ENCODE measurements at places on chromosomes 4 and X. TPM values are rescaled to one million over a fixed set of nuclear protein-coding genes. Genes with fewer than 3 reads are reported as not detected.

Gene GAR1
- total RNA-seq, result 20.2 TPM

Gene DOK7
- total RNA-seq, result not detected

Gene GAGE13
- total RNA-seq, result not detected

- no peak for DNase-seq
- peaks cover 29% of the 10 kb centered on the region for H3K27me3 ChIP-seq
- no peak overlapping the region for H3K4me3 ChIP-seq
- H3K4me1 ChIP-seq, result no peaks in the 10 kb centered on the region
Measured at GRCh38 chr4:55050418-55050950, 74.9 kb downstream of the KDR start.

DNA sequence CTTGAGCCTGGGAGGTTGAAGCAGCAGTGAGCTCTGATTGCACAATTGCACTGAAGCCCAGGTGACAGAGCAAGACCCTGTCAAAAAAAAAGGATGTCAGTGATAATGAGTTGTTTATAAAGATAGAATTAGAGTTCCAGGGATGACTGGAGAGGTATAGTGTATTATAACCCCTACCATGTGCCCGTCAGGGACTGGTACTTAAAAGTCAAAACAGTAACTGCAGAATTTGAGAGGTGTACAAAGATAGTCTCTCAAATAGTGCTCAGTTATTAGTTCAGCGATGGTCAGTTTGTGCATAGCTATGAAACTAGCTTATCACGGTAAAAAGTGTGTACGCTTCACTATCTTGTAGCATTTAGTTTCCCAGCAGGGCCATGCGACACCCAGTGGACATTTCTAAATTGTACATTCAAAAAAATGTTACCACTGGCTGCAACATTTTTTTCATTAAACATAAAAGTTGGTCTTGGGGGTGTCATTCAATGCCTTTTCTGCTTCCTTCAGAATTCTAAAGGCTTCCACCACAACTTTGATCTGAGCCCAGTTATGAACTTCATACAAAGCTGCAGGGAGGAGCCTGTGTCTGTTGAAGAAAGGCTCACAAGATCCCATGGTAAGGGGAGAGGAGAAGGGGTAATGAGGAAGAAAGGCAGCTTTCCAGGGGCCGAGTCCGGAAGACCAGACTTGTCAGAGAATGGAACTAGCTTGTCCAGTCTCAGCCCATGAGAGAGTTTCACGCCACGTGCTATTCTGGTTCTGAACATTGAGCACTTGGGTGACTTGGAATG lies 9.2 kb upstream of the GYG2 start:
- no peaks in the 10 kb centered on the region for H3K27me3 ChIP-seq
- H3K4me1 ChIP-seq, result no peaks in the 10 kb centered on the region
- no peak overlapping the region for H3K4me3 ChIP-seq
- H3K27ac ChIP-seq, result no peak overlapping the region

- no peak for DNase-seq
- H3K4me1 ChIP-seq, result no peaks in the 10 kb centered on the region
- H3K27me3 ChIP-seq, result peaks cover 18% of the 10 kb centered on the region
- H3K36me3 ChIP-seq, result no peaks in the 10 kb centered on the region
- H3K4me3 ChIP-seq, result no peak overlapping the region
Measured at GRCh38 chr4:77124576-77124975, 32.4 kb upstream of the CCNG2 start.

DNA sequence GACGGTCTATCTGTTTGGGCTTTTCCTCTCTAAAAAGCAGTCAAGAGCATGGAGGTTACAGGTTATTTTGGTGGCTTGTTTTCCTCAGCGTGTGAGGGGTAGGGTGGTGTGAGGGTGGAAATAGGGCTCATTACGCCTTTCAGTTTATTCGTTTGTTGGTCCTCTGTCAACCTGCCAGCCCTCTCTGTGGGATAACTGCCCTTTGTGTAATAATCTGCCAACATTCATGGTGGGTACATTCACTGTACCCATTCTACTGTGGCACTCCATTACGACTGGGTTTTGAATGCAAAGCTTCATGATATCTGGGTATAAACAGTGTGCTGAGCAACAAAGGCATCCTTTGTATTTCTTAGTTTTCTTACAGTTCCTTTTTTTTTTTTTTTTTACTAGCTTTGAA lies 136.4 kb downstream of the ADGRL3 start:
- H3K36me3 ChIP-seq, result no peaks in the 10 kb centered on the region
- DNase-seq, result no peak
- H3K27me3 ChIP-seq, result no peaks in the 10 kb centered on the region
- no peaks in the 10 kb centered on the region for H3K4me1 ChIP-seq
- no peak overlapping the region for H3K27ac ChIP-seq

DNA sequence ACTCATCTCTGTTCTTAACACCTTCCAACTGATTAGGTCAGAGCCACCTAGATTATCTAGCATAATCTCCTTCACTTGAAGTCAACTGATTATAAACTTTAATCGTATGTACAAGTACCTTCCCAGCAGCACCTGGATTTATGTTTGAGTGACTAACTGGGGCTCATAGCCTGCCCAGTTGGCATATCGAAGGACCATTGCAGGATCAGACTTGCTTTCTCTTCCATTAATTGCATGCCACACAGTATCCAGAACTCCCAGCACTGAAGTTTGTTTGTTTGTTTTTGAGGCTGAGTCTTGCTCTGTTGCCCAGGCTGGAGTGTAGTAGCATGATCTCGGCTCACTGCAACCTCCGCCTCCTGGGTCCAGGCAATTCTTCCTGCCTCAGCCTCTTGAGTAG lies 27.9 kb downstream of the GRK4 start:
- no peaks in the 10 kb centered on the region for H3K4me1 ChIP-seq
- H3K27ac ChIP-seq, result no peak overlapping the region
- H3K4me3 ChIP-seq, result no peak overlapping the region
- no peaks in the 10 kb centered on the region for H3K27me3 ChIP-seq
- H3K36me3 ChIP-seq, result peaks cover 5% of the 10 kb centered on the region

DNA sequence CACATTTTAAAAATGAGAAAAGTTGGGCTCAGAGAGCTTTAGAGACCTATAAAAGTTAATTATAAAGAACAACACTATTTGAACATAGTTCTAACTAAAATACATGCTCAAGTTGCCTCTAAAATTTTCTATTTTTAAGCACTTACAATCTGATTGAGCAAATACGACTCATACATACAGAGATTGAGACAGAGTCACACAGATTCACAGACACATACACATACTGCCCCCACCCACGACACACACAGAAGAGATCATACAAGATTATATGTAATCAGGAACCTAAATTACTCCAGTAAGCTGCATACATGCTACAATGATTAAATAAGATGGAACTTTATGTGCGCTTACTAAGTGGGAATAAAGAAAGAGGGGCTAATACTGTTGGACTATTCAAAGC lies 2.7 kb upstream of the ASB5 start:
- H3K36me3 ChIP-seq, result no peaks in the 10 kb centered on the region
- H3K4me3 ChIP-seq, result no peak overlapping the region
- H3K4me1 ChIP-seq, result peaks cover 56% of the 10 kb centered on the region
- peak overlapping the region; percentile 88 for H3K27ac ChIP-seq
- DNase-seq, result no peak

DNA sequence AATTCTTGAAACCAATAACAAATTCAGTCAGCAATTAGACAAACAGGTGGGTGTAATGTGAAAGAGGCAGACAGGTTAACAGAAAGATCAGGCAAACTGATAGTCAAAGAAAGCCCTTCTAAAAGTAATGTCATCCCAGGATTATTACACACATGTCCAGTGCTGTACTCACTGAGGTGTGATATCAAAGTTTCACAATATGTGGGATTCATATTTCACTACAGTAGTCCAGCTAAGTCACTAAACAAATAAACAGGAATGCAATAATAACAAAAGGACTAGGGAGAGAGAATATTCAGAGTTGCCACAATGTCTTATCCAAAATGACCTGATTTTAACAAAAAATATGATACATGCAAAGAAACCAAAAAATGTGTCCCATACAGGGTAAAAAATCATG lies 787.5 kb downstream of the FSTL5 start:
- no peak overlapping the region for H3K4me3 ChIP-seq
- H3K4me1 ChIP-seq, result no peaks in the 10 kb centered on the region
- H3K27ac ChIP-seq, result no peak overlapping the region
- peaks cover 5% of the 10 kb centered on the region for H3K27me3 ChIP-seq
- DNase-seq, result no peak

GRCh38 chr4:95256108-95256835 lies 292.5 kb downstream of the UNC5C start:
- H3K36me3 ChIP-seq, result no peaks in the 10 kb centered on the region
- no peak overlapping the region for H3K27ac ChIP-seq
- no peak for DNase-seq
- H3K27me3 ChIP-seq, result no peaks in the 10 kb centered on the region

GRCh38 chr4:145882604-145883003 lies 56.0 kb downstream of the ZNF827 start:
- no peak overlapping the region for H3K4me3 ChIP-seq
- no peak overlapping the region for H3K27ac ChIP-seq
- H3K36me3 ChIP-seq, result peaks cover 16% of the 10 kb centered on the region
- H3K4me1 ChIP-seq, result peaks cover 57% of the 10 kb centered on the region
- no peak for DNase-seq

GRCh38 chr4:184765473-184766340 lies 31.8 kb upstream of the CENPU start:
- peaks cover 4% of the 10 kb centered on the region for H3K4me1 ChIP-seq
- H3K27me3 ChIP-seq, result no peaks in the 10 kb centered on the region
- no peak overlapping the region for H3K4me3 ChIP-seq
- peaks cover 47% of the 10 kb centered on the region for H3K36me3 ChIP-seq
